Neuronal stem cell (in vitro differentiated cells): ENCODE measurements at places on chromosomes 3 and 15.

GRCh38 chr15:63238796-63239195 is 38.6 kb upstream of the APH1B start:
- no peak overlapping the region for H3K4me3 ChIP-seq
- peaks cover 13% of the 10 kb centered on the region for H3K4me1 ChIP-seq
- no peaks in the 10 kb centered on the region for H3K36me3 ChIP-seq
- no peak for DNase-seq
- H3K27ac ChIP-seq = no peak overlapping the region
- H3K27me3 ChIP-seq = no peaks in the 10 kb centered on the region

DNA sequence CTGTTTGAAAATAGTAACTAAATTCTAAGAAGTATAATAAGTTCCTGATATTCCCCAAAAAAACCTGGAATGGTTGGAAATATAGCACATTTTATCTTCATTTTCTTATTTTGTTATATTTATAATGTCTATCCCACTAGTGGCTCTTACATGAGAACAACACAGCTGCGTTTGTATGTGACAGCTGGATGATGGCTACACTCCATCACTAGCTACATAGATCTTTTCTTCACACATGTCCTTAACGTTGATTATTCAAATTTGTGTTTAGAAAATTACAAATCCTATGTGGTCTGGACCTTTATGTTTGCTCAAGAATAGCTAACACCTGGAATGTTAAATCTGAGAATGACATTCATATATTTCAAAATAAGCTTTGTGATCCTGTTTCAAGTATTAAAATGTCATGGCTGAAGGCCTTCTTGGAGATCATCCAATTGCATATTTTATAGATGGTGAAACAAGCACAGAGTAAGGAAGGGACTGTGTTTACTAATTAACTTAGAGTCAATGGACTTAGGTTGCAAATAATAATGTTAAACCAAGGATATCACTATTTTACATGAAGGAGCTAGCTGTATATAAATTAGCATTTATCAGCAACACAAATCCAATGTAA is 60.8 kb downstream of the ATP13A5 start:
- H3K27ac ChIP-seq = no peak overlapping the region
- no peak for DNase-seq
- no peak overlapping the region for H3K4me3 ChIP-seq
- H3K36me3 ChIP-seq = no peaks in the 10 kb centered on the region
- H3K27me3 ChIP-seq = no peaks in the 10 kb centered on the region

- H3K4me3 ChIP-seq = no peak overlapping the region
- H3K36me3 ChIP-seq = no peaks in the 10 kb centered on the region
- no peak for DNase-seq
- H3K4me1 ChIP-seq = no peaks in the 10 kb centered on the region
Observed at GRCh38 chr3:153069598-153070510, 92.2 kb upstream of the RAP2B start.

- no peak overlapping the region for H3K4me3 ChIP-seq
- DNase-seq = no peak
- no peaks in the 10 kb centered on the region for H3K4me1 ChIP-seq
- no peaks in the 10 kb centered on the region for H3K27me3 ChIP-seq
Observed at GRCh38 chr3:34359064-34359463, 560.6 kb downstream of the PDCD6IP start.
